Activated naive CD4-positive, alpha-beta T cell treated with anti-CD3 and anti-CD28 coated beads, Interleukin-2, amount 50 U/mL, for 72 hours (primary cell): ENCODE measurements at places on chromosomes 2 and 18. TPM values are rescaled to one million over a fixed set of nuclear protein-coding genes. Genes with fewer than 3 reads are reported as not detected.

- no peak for DNase-seq
These were observed 62.9 kb downstream of the AFTPH start for GRCh38 chr2:64586883-64587481.

Gene MSH6
- total RNA-seq, result 108 TPM

DNA sequence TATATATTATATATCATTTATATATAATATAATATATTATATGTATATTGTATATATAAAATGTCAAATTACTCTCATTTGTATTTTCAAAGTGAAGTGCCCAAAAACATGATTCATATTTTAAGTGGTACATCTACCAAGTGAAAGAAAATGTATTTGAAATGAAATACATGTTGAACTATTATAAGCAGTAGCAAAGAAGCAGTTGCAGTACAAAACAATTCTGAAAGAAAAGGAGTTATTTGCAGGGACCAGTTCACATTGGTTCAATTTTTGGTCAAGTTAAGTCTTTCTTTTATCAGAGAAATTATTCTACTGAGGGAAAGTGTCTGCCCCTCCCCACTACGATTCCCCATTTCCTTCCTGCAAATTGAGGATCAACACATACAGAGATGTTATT is 51.9 kb downstream of the APLF start:
- no peak for DNase-seq

DNA sequence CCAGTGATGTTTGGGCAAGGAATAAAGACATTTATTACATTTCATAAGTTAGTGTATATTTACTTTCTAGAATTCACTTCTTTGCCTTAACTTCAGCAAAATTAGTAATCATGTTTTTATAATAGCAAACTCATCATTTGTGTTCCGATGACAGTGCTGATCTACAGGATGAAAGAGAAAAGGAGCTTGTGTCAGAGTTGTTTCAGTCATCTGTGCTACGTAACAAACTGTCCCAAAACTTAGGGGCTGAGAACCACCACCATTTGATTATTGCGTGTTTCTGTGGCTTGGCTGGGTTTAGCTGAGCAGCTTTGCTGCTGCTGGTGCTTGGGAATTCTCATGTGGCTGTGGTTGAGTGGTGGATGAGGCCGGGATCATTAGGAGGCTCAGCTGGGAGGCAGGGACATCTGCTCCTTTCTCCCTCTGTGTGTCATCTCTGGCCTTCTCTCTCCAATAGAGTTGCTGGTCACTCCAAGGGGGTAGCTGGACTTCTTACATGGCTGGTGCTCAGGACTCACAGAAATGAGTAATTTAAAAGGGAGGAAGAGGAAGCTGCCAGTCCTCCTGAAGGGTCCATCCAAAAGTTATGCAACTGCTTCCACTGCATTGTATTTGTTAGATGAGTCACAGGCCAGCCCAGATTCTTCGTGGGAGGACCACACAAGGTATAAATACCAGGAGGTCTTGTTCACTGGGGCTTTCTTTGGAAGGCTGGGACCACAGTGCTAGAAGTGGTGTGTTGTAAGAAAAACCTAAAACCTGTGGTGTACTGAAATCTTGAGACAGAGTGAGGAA is 43.4 kb upstream of the HAAO start:
- no peak for DNase-seq

DNA sequence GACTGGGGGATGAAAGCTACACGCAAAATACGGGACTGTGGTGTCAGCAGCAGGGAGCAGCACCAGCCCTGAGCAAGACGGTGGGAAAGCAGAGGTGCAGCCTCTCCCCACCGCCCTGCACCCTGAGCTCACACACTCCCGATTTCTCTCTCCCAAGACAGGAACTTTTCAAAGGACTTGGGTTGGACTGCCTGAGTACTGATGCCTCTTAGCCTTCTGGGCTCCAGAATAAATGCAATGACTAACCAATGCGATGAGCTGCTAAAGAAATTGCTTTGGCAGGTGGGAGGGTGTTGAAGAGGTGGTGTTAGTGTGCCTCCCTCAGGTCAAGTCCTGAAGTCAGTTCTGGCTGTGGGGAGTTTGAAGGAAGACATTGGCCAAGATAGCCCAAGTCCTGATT is 9.6 kb downstream of the TRIM54 start:
- DNase-seq, result no peak

Gene RAB17
- total RNA-seq, result not detected

GRCh38 chr2:54042897-54043620 is 72.3 kb upstream of the PSME4 start:
- DNase-seq, result no peak

- DNase-seq, result no peak
These were observed 278.9 kb downstream of the TSN start for GRCh38 chr2:122034344-122034743.

DNA sequence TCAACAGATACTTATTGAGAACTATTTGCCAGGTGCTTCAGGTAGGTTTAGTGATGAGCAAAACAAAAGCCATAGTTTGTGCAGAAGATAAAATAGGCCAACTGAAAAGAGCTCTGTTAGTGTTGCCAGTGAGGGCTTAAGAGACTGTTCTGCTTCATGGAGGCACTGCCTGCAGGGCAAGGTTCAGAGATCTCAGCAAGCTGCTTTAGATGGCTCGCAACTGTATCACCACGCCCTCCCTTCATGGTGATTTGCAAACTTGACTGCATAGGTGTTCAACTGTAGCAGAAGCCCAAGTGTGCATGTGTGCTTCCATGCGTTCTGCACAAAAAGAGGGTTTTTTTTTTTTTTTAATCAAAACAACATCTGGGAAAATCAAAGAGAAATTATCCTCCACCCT is 84.5 kb downstream of the RAPH1 start:
- DNase-seq, result no peak

DNA sequence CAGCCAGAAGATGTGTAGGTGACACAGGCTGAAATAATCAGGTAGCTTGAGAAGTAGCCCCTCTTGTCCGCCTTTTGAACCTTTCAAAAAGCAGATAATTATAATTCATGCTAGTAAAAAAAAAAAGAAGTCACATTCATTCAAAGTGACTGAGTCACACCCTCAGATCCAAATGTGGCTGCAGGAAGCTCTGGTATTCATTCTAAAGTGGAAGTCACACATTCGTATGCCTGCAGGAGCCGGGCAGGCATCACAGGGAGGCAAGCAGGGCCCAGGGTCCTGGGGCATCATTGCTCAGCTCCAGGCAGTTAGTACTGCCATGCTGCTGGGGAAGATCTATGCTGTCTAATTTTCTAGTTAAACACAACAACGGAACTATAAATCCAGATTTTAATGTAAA is 21.7 kb upstream of the RAB11FIP5 start:
- no peak for DNase-seq

- DNase-seq, result no peak
These were observed 4.0 kb upstream of the SLC66A2 start for GRCh38 chr18:79955302-79956075.

- DNase-seq, result no peak
These were observed 550.8 kb upstream of the TNP1 start for GRCh38 chr2:217410681-217410960.

GRCh38 chr18:76528477-76529432 is 33.7 kb upstream of the ZNF516 start:
- DNase-seq, result no peak

DNA sequence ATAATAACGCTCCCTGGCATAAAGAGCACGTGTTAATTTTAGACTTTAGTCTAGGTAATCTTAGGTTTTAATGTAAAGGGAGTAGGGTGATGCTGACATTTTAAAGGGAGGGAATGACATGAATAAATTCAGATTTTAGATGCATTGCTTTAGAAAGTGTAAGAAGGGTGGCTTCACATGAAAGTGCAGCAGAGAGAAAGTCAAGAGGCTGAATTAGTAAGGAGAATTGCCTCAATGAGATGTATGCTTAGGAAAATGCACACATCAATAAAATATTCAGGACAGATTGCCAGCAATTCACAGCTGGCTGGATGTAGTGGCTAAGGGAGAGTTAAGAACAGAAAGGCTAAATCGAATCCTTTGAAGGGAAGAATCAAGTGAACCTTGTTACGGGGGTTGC is 165.5 kb upstream of the CDH19 start:
- DNase-seq, result no peak

Gene TSPYL6
- not detected for total RNA-seq

- DNase-seq, result no peak
These were observed 87.5 kb downstream of the TFCP2L1 start for GRCh38 chr2:121197369-121198091.

GRCh38 chr2:96647681-96648080 is 5.1 kb downstream of the FER1L5 start:
- no peak for DNase-seq

DNA sequence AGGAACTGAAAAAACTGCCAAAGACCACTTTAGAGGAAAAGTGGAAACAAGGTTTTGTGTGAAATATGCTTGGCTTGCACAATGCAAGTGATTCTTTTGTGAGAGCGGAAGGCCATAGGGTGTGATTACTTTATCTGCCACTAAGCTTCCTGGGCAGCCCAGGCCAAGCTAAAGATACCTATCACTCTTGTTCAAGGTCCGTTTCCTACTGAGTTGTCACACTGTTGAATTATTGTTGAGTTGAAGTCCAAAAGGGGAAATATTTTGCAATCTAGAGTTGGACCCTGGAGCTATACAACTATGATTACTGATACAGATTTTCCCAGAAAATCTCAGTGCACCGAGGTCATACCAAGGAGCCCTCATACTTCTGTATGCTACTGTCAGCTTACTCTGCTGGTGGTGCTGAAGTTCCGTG is 72.7 kb upstream of the CTAGE1 start:
- no peak for DNase-seq

DNA sequence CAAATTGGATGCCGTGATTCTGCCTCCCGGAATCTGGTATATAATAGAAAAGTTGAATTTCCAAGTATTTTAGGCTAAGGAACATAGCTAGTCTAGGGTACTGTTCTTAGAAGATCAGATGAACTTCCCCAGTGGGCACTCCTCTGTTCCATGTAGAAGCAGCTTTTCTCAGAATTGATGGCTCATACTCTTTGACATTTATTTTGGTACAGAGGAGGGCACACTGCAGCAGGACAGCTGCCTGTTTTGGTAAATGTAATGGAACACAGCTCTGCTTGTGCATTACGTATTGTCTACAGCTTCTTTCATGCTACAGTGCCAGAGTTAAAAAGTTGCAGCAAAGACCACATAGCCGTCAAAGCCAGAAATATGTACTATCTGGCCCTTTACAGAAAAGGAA is 10.8 kb downstream of the YPEL5 start:
- DNase-seq, result no peak

DNA sequence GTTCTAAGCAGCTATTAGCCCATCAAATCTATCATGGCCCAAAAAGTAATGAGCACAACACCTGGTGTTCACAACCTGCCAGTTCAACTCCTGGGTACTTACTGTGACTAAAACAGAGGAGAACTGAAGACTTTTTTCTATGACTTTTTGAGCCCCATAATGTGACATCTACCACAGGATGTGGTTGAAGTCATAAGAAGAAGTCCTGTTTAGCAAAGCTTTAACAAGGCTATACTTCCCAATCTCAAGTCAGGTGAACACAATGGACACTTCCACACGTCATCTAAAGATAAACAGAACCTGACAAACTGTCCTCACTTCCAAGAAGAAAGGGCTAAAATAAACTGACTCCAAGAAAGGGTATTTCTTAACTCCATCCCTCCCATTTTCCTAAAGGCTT is 138.8 kb downstream of the ATAD2B start:
- DNase-seq, result no peak

DNA sequence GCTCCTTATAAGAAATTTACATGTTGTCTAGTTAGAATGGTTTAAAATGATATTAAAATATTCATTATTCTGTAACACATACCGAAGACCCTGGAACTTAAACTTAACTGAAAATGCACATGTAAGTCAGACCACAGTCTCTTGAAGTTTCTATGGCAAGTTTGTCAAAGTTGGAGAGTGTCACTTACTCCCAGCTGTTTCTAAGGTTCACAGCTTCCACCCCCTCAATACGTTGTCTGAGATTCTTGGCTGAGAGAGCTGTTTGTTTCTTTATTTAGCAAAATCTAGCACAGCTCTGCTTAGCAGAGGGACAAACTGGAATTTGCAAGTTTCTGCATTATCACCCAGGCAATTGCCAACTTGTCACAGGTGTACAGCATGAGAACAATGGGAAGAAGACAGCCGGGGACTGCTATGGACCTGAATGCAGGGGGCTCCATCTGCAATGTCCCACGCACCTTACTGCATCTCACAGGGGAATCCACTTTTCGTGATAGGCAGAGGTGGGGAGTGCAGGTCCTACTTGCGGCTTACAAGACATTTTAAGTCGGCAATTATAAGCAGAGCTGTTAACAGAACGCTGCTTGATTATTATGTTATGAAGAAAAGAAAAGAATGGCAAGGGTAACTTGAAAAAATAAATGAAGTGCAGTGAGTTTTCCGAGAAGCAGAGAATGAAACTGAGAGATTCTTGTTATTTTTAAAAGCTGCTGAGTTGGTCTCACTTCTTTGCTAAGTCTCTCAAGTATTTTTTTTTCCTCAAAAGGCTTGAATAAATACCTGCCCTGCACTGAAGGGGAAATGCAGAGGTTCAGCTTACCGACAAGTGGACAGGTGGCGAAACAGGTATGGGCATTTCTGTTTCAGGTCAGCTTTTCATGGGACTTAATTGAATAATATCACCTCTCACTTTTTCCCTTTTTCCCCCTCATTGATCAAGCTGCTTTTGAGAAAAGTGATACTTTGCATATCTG is 1072.1 kb upstream of the FANCL start:
- DNase-seq, result no peak

Gene DAW1
- not detected for total RNA-seq

DNA sequence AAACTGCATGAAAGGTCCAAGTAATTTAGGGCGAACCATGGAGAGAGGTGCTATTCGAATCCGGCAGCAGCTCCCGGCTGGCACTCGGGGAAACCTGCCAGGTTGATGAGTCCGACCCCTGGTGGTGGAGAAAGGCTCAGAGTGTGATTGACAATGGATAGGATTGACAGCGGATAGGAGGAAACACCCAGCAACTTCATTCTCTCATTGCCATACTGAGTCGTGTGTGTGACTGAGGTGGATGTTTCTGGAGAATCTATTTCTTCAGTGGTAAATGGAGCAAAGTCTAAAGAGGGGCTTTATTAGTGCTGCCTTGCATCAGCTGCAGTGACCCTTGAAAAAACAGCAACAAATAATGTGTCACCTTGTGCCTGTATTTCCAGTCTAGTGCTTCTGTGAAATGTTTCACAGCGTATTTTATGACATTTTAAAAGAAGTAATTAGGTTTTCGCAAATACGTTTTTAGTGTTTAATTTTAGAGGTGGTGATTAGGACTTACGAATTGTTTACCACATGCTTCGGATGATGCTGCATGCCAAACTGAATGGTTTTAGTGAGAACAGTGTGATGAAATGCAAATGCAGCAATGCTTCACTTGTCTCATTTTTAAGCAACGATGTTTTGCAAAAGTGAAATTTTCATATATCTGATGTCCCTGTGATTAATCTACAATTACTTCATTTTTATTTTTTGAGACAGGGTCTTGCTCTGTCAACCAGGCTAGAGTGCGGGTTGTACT is 102.0 kb downstream of the DCDC2C start:
- DNase-seq, result no peak

Gene SETBP1
- 1.2 TPM for total RNA-seq

GRCh38 chr18:43181711-43182110 is 66.2 kb upstream of the RIT2 start:
- DNase-seq, result no peak

DNA sequence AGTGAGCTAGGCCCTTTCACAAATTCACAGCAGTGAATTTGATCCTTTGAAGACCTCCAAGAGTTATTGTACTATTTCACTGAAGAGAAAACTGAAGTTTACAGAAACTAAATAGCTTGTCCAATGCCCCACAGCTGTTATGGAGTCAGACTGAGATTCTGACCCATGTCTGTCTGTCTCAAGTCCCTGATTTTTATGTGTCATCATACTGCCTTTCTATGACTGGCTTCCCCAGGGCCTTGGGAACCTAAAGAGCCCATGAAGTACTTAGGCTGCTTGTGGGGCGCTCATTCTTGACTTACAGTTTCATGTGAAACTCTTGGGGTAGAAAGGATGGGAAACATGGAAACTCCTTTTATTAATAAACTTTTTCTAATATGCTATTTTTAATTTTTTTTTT is 107.7 kb downstream of the ATL2 start:
- no peak for DNase-seq
